ENCODE measurements at places on chromosomes 3 and 15.

DNA sequence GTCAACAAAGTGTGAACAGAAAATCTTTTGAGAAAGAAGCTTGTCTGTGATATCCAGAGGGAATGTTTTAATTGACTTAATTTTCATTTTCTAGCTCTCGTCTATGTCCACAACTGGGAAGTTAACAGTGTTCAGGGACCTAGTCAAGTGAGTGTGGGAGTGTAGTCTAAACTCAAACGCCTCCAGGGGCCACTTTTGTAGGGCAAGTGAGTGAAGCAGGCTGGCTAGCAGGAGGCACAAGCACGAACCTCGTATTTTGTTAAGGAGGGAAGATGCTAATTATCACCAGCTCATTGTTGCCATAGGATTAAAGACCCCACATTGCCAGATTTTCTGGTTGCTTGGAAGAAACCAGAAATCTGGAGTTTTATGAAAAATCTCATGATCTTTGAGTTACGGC is 135.8 kb downstream of the CPNE4 start:
- no peak for DNase-seq

- no peak for DNase-seq
Observed at GRCh38 chr3:101852983-101853840, 3.9 kb downstream of the NFKBIZ start.

DNA sequence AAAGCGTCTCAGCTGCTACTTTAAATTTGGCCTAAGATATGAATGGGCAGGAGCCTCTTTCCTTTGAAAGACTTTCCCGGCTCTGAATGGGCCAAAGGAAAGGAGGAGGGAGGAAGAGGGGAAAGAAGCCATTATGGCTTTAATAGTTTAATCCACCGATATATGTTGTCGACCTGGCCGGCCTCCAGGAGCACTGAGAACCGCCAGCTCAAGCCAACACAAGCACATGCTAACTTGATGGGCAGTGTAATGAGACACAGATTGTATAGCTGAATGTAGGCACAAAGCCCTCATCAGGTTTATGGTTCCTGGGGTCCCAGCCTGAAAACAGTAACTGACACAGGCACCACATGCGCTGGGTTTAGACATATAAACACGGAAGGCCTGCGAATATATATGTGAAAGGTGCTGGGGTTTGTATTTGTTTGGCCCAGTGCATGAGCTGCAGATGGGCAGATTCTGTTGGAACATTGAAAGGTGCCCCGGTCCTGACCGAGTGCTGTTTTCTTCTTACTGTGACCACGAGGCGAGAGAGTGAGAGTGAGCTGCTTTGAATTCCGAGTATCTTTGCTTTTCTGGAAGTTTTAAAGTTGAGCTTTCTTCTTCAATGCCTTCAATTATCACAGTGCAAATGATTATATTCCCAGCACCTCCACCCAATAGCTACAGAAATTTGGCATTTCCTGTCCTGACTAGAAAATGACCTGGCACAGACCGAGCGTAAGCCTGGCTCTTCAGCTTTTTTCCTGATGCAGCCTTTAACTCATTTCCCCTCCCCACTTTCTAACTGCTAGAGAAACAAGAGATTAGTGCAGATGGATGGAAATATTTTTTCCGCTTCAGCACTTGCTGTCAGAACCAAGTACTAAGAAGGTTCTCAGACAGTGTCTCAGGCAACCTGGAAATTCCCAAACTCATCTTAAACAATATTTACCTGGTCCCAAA is 267.3 kb downstream of the RORA start:
- DNase-seq = no peak

- DNase-seq = peak; percentile 48
Observed at GRCh38 chr3:114144909-114145688, 33.8 kb downstream of the DRD3 start.

DNA sequence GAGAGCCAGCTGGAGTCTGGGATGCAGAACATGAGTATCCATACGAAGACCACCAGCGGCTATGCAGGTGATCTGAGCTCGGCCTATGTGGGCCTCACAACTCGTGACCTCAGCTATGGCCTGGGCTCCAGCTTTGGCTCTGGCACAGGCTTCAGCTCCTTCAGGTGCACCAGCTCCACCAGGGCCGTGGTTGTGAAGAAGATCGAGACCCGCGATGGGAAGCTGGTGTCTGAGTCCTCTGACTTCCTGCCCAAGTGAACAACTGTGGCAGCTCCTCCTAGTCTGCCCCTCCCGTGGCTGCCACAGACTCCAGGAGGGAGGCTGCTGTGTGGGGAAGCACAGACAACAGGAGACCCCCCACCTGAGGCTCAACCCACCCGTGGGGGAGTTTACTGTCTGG is 3.6 kb upstream of the KPNA4 start:
- DNase-seq = no peak

DNA sequence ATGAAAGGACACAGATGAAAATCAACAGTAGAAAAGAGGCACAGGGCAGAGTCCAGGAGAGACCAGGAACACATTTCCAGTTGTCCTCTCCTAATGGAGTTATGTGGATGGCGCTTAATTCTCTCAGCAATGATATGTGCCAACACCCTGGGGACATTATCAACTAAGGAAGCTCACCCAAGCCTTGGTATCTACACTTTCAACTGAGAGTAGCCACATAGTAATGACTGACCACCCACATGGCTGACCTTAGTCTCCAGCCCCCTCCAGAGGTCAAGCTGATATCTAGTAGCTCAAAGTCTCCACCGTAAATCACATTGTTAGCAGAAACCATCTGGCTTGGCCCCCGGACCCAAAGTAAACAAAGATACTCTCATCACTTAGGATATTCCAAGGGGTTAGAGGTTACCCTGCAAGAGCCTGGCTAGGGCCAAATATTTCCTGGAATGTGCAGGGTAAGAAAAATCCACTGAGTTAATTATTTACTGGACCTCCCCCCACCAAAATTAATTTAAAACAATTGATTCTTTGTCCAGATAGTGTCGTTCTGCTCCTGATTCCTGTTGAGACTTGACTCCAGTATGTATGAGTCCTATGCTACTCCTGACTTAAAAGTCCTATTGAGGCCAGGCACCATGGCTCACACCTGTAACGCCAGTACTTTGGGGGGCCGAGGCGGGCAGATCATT is 24.8 kb downstream of the GABRR3 start:
- no peak for DNase-seq

- no peak for DNase-seq
Observed at GRCh38 chr15:25946241-25946805, 83.2 kb upstream of the ATP10A start.

- DNase-seq = no peak
Observed at GRCh38 chr15:25184356-25185155, 229.8 kb downstream of the SNRPN start.

DNA sequence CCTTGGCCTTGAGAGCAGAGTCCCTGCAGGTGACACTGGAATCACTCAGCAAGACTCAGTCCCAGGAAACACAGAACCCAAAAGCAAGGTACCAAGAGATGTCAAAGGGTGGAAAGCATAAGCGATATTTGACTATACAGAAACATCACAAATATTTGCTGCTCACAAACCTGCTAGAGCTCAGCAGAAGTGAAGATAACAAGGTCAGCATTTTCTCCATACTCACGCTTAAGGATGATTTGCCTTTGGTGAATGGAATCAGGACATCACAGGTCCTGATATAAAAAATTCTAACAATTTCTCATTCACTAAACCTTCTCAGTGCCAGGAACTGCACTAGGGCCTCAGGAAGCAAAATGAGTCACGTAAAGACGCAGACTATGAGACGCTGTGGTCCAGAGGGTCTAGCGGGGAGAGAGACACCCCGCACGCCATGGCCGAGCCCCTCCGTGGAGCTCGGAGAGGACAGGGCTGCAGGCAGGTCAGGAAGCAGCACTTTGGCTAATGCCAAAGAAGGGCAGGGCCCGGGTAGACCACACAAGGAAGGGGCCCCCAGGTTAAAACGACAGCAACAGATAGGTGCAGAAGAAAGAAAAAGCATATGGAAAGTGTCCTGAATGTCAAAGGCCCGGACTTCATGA is 10.7 kb downstream of the PCSK6 start:
- no peak for DNase-seq

- no peak for DNase-seq
Observed at GRCh38 chr3:111333642-111334041, 208.4 kb upstream of the CD96 start.

GRCh38 chr15:91231703-91232102 is 131.6 kb downstream of the SV2B start:
- no peak for DNase-seq

- no peak for DNase-seq
Observed at GRCh38 chr3:16063603-16064002, 110.9 kb upstream of the GALNT15 start.
